Putamen (tissue), 1 donor: ENCODE measurements at places on chromosomes 16 and 17.

DNA sequence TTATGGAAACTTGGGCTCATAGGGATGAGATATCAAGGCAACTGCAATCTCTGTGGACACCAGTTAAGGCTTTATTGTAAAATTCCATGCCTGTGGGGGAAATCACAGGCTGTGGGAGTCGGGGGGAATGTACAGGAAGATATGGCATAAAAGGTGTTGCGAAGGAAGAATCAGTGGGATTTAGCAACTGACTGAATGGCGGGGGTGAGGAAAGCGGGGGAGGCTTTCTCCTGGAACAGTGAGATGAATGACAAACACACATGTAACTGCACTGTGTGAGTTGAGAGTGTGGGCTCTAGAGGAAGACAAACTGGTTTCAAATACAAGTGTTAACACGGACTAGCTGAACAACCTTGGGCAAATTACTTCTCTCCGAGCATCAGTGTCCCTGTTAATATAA is 143.7 kb downstream of the PRKCB start:
- peak; percentile 84 for DNase-seq

DNA sequence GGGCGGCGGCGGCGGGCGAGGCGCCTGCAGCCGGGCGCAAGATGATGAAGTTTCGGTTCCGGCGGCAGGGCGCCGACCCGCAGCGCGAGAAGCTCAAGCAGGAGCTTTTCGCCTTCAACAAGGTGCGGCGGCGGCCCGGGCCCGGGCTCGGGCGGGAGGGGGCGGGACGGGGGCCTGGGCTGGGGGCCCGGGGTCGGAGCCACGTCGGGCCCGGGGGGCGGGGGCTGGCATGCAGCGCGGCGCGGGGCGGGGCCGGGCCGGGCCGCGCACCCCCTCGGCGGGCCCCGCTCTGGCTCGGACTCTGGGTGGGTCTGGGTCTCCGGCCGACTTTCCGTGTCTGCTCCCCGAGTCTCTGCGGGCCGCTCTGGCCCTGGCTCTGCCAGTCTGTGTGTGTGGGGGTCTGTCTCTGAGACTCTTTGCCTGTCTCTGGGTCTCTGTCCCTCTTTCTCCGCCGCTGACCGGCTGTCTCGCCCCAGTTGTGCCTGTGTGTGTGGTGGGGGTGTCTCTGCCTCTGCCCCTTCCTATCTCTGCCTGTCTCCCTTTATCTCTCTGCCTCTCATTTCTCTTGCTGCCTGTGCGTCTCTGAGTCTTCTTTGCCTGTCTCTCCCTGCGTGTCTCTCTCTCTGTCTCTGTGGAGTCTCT is 328 bp downstream of the LLGL1 start:
- no peak for DNase-seq

- DNase-seq = no peak
Observed at GRCh38 chr17:21357281-21357680, 18.9 kb upstream of the KCNJ12 start.

GRCh38 chr17:65294181-65294719 is 157.1 kb downstream of the RGS9 start:
- DNase-seq = peak; percentile 25

- no peak for DNase-seq
Observed at GRCh38 chr17:71227841-71228240, 893.0 kb upstream of the SOX9 start.

DNA sequence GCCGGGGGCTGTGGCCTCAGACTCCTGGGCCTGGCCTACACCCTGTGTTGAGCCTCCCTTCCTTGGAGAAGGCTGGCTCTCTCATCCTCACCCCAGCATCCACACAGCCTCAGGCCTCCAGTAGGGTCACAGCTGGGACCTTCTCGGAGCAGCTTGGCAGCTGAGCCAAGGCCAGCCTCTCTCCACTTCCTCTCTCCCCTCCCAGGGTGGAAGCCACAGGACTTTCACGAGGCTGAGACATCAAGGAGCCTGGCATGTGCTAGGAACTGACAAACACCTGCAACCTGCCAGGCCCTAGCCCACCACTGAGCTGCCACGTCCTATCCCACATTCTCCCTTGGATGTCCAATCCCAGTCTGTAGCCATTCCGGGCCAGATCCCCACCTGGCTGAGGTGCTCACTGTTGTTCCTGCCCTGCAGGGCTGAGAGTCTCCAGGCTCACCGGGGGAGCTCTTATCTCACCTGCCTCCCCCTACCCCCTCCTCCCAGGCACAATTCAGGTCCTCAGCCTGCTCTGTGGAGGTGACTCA is 3.1 kb downstream of the MMP15 start:
- DNase-seq = no peak
